ENCODE measurements at places on chromosomes 16 and 17.
A peak's percentile ranks its signal among the peaks of the same experiment; 100 is the strongest.

- DNase-seq, result peak; percentile 28
Observed at GRCh38 chr17:50346313-50347116, 589 bp downstream of the XYLT2 start.

DNA sequence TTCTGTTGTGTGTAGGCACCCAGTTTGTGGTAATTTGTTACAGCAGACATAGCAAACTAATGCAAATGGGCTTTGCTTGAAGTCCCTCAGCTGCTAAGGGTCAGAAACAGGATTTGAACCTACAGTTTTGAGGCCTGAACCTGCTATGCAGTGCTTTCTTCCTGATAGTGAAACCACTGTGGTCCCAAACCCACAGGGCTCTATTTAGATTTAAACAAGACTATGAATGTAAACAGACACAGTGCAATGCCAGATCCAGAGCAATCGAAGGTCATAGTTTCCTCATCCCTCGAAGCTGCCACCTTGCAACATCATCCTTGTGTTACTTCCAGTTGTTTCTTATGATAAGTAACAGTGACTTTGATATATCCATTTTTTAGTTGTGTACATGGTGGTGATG lies 630.2 kb downstream of the WWOX start:
- no peak for DNase-seq

DNA sequence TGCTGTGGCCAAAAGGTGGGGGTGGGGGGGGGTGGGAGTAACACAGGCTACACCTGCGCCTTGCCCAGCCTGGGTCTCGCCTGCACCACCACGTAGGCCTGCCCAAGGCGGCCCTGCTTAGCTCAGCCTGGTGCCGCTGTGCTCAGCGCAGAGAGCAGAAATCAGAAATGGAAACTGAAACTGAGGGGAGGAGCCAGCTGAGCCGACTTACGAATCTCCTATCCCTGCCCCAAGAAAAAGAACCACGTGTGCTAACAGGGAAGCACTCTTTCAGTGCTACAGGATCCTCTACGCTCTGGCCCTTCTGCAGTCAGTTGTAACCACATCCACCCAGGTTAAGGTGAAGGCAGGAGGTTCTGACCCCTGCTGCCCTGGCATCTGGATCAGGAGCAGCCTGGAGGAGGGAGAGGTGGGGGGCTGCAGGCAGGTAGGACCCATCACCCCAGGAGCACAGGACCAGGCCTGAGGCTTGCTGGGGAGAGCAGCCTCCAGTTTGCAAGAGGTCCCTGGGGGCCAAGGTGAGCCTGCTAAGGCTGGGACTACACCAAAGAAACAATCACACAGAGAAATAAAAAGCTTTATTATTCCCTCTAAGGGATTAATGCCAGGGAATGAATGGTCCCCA lies at the start of gene DHX58:
Gene DHX58 (minus strand): TSS at position 163 of the 625 bp plus-strand sequence. CDS start 822 bp downstream, outside the sequence.
- peak; percentile 72 for DNase-seq

- no peak for DNase-seq
Observed at GRCh38 chr17:78567991-78568390, 9.2 kb downstream of the DNAH17 start.

DNA sequence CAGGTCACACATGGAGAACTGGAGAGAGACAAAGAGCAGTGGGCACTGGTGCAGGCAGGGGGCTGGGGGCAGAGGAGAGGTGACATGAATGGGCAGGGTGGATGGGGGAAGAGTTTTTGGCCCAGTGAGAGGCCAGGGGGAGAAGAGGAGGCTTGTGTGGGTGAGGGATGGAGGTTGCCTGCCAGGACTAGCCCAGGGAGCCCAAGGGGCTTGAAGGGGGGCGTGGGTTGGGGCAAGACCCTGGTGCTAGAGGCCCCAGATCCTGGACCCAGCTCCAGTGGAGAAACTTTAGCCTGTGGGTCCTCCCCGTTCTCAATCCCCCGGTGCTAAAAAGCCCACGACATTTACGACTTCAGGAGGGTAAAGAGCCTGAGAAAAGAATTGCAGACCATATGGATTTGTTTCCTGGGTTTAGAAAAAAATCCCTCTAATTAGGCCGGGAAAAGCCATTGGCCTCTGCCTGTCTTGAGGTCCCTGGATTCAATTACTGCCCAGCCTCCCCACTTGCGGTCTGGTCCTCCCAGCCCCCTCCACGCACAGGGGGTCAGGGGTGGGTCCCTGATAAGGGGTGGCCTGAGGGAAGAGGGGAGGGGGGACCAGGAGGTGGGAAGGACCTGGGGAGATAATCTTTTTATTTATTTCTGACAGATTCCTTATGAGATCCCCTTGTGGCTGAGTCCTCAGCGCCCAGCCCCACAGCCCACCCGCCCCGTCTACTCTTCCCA lies 33.0 kb downstream of the NGFR start:
- DNase-seq, result no peak

DNA sequence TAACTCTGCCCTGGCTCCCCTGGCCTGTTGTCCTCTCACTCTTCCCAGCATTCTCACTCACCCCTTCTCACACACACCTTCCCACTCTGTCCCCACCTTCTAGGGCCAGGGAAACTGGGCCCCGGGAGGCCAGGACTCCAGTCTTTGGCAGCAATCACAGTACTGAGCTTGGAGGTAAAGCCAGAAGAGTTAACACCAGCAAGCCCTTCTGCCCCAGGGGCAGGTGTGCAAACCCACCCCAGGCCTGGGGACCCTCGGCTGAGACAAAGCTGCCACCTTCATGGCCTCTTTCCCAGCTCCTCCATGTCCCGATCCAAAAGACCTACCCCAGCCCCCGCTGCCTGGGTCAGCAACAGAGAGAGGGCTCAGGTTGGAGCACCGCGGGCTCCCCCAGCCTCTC lies 36.9 kb upstream of the MLKL start:
- DNase-seq, result no peak

- no peak for DNase-seq
Observed at GRCh38 chr17:42759982-42760651, 910 bp upstream of the RAMP2 start.

GRCh38 chr16:62386411-62386810 lies 350.2 kb upstream of the CDH8 start:
- no peak for DNase-seq

DNA sequence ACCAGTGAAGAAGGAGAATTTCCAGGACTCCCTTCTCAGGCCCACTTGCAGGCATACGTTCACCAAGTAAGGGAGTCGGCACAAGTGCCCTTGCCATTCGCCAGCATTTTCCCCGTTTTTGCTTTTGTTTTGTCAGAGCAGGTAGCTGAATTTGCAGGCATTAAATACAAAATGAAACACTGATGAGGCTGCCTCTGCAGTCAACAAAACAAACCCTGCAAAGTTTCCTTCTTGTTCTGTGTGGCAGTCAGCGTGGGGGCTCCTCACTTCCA lies 7.8 kb downstream of the GLOD4 start:
- DNase-seq, result no peak

- DNase-seq, result no peak
Observed at GRCh38 chr17:69223809-69224208, 4.8 kb downstream of the ABCA10 start.

DNA sequence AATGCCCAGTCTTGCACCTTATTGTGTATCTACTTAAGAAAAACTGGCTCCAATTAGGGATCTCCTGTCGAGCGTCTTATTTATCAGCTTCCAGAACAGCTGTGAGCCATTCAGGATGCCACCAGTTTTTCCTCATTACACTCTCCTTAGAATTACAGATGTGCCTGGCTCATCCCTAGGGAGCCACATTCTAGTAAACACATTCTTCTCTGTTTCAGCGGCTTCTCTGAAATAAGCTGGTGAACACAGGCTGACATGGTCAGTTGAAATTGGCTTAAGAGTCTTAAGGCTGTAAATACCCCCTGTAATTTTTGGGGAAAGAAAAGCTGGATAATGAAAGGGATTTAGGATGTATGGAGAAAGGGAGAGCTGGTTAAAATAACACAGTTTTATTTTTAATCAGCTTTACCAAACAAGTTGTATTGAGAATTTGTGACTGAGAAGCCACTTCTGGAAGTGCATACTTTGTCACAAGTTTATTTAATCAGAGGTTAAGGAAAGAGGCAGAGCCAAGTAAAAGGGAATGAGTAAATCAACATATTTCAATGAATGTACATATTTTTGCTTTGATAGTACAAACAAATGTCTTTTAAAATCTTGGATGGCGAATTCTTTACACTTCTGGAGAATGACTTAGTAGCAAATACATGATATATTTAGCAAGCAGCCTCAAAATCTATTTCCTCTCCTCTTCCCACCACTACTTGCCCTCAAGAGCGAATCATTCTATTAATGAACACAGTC lies 562.0 kb upstream of the GOT2 start:
- no peak for DNase-seq

- no peak for DNase-seq
Observed at GRCh38 chr16:89373355-89374110, 116.8 kb downstream of the ANKRD11 start.

DNA sequence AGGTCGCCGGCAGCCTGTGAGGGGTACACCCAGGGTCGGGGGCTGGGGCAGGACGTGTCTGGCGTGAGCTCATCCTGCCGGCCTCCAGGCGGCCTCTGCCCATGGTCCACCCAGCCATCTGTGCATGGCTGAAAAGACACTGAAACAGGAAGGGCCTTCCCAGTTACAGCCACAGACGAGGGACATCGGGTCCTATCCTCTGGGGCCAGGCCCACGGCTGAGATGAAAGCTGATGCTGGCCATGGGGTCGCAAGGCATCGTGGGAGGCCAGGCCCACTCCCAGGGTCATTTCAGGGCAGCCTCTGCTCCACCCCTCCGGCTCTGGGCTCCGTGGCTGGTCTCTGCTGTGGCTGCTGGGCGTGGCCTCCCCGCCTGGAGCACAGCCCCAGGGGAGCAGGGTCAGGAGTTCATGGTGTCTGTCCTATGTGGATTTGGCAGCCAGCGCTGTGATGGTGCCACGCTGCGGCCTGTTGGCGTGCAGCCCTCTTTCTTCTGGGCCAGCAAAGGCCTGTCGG lies 16.6 kb upstream of the ATP6V0C start:
- no peak for DNase-seq

DNA sequence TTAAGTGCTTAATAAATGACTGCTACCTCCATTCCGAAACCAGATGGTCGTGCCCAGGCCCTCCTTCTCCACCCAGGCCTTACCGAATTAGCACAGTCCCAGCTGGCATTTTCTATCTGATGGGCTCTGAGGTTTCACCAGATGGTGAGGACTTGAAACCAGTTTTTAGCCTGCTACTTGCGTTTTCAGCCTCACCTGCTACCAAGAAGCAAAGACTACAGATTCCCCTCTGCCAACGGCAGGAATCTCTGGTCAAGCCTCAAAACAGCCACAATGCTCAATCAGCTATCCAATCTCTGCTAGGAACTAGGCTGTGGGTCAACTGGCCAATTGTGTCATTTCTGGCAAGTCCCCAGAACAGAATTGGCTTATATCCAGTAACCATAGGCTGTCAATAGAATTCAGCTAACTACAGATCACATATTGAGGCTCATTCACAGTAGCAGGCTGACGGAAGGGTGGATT lies 11.7 kb downstream of the PECAM1 start:
- no peak for DNase-seq

All from stimulated activated CD4-positive, alpha-beta T cell treated with anti-CD3 and anti-CD28 coated beads, Interleukin-15, amount 100 ng/mL, for 48 hours (primary cell).